ENCODE measurements at places on chromosomes 6 and 20. TPM values are rescaled to one million over a fixed set of nuclear protein-coding genes. Genes with fewer than 3 reads are reported as not detected.

CTCFL gene
- total RNA-seq: not detected

PBOV1 gene
- total RNA-seq: not detected

PRDM1 gene
- total RNA-seq: 2.6 TPM

ZBTB9 gene
- 3.3 TPM for total RNA-seq

TTBK1 gene
- total RNA-seq: not detected

TRIM31 gene
- not detected for total RNA-seq

OPN5 gene
- total RNA-seq: not detected

CST1 gene
- total RNA-seq: 0.28 TPM

SLC4A11 gene
- total RNA-seq: 13.0 TPM

TSPO2 gene
- not detected for total RNA-seq

YTHDF1 gene
- 25.4 TPM for total RNA-seq

PRPH2 gene
- total RNA-seq: 0.14 TPM

PSORS1C2 gene
- total RNA-seq: 0.33 TPM

SIRPB1 gene
- total RNA-seq: 1.3 TPM

MCCD1 gene
- not detected for total RNA-seq

BPI gene
- total RNA-seq: not detected

LIME1 gene
- 10.9 TPM for total RNA-seq

TCF21 gene
- not detected for total RNA-seq

STMN3 gene
- total RNA-seq: 5.6 TPM

HSPA12B gene
- total RNA-seq: 0.14 TPM

IPCEF1 gene
- total RNA-seq: 0.07 TPM

ZNF337 gene
- total RNA-seq: 8.9 TPM

SIGLEC1 gene
- total RNA-seq: not detected

RFX6 gene
- not detected for total RNA-seq

ENPP1 gene
- total RNA-seq: 0.42 TPM

RAD21L1 gene
- not detected for total RNA-seq

PROKR2 gene
- not detected for total RNA-seq

LTA gene
- not detected for total RNA-seq

RHAG gene
- not detected for total RNA-seq

WFDC10B gene
- total RNA-seq: not detected

EDN3 gene
- total RNA-seq: not detected

LY6G6F gene
- not detected for total RNA-seq

CTSA gene
- total RNA-seq: 24.1 TPM

WFDC2 gene
- total RNA-seq: 4.9 TPM

FAXC gene
- 3.9 TPM for total RNA-seq

SIRPD gene
- total RNA-seq: not detected

PABPC1L gene
- 5.9 TPM for total RNA-seq

AIF1 gene
- not detected for total RNA-seq

TBXT gene
- total RNA-seq: not detected

SMPD2 gene
- 14.7 TPM for total RNA-seq

SLC17A4 gene
- not detected for total RNA-seq

ALDH5A1 gene
- total RNA-seq: 1.6 TPM

MATN4 gene
- 0.05 TPM for total RNA-seq

NKX2-4 gene
- total RNA-seq: not detected

MEI4 gene
- total RNA-seq: not detected

SLC22A7 gene
- total RNA-seq: not detected

KIAA1755 gene
- not detected for total RNA-seq

ELOVL4 gene
- total RNA-seq: 8.8 TPM

GLP1R gene
- not detected for total RNA-seq

KIF16B gene
- 9.9 TPM for total RNA-seq

ABHD16B gene
- total RNA-seq: not detected

ADA gene
- 22.1 TPM for total RNA-seq

DSP gene
- 585 TPM for total RNA-seq

EBF4 gene
- 0.21 TPM for total RNA-seq

FHL5 gene
- total RNA-seq: not detected

BTNL2 gene
- not detected for total RNA-seq

SYCP2L gene
- total RNA-seq: 0.35 TPM

RNF8 gene
- 28.8 TPM for total RNA-seq

NDUFAF5 gene
- total RNA-seq: 18.1 TPM
